ENCODE measurements at places on chromosomes 7 and 10.

- no peak for DNase-seq
Observed at GRCh38 chr7:105187302-105188169, 173.5 kb downstream of the KMT2E start.

- DNase-seq = no peak
Observed at GRCh38 chr10:48498940-48499510, 105.8 kb downstream of the ARHGAP22 start.

GRCh38 chr7:92955081-92955480 lies 118.7 kb upstream of the CDK6 start:
- peak; percentile 47 for DNase-seq

- no peak for DNase-seq
Observed at GRCh38 chr10:4190876-4191275, 405.9 kb upstream of the KLF6 start.

DNA sequence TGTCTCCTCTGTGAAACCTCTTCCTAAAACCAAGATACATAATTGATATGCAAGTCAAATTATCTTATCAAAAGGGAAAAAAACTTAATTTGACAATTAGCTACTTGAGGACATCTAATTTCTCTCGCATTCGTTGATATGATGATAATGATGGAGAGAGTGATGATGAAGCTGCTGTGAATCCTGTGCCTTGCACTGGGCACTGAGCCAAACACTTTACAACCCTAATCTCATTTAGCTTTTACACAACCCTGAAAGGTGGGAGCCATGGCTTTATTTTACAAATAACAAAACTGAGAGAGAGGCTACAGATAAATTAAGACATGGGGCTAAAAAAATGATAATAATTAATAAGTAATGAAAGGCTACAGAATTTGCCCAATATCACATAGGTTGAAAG lies 176.0 kb downstream of the NOC3L start:
- no peak for DNase-seq

DNA sequence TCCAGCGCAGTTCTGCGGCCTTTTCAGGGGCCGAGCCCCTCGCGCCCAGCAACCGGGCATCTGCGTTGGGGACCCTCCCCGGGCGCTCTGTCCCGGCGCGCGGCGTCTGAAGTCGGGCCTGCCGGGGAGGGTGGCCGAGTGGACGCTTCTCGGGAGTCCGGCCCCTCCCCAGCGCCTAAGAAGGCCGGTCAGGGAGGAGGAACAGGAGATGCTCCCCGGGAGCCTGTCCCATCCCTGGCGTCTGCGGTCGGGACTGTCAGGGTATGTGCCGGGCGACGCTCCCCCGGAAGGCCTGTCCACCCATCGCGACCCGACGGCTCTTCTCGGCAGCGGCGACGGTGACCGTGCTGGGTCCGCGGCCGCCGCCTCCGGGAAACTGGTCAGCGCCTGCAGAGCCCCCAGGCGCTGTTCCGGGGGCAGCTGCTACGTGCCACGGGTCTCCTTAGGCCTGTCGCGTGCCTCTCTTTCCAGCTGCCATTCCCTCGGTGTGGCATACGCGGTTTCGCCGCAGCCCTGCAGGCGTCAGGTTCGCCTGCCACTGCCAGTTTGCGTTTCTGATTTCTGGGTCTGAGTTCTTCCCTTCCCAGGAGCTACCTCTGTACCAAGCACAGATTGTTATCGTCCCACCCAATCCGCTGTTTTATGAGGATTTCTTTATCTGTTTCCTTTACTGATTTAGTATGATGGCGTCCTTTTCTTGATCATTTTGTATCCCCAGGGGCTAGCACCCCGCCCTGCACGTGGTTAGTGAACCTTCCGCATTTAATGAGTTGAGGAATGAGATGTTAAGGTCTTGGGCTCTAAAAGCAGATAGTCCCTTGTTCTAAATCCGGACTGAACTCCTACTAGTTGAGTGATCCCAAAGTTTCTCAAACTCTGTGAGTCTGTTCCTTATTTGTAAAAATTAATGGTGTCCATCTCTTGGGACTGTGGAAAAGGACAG lies 782 bp downstream of the IFIT5 start:
- DNase-seq = peak; percentile 39

- no peak for DNase-seq
Observed at GRCh38 chr7:123802249-123802648, 42.7 kb upstream of the HYAL4 start.
